NCI-H187 (cell line): ENCODE measurements at places on chromosomes 1 and 21.

DNA sequence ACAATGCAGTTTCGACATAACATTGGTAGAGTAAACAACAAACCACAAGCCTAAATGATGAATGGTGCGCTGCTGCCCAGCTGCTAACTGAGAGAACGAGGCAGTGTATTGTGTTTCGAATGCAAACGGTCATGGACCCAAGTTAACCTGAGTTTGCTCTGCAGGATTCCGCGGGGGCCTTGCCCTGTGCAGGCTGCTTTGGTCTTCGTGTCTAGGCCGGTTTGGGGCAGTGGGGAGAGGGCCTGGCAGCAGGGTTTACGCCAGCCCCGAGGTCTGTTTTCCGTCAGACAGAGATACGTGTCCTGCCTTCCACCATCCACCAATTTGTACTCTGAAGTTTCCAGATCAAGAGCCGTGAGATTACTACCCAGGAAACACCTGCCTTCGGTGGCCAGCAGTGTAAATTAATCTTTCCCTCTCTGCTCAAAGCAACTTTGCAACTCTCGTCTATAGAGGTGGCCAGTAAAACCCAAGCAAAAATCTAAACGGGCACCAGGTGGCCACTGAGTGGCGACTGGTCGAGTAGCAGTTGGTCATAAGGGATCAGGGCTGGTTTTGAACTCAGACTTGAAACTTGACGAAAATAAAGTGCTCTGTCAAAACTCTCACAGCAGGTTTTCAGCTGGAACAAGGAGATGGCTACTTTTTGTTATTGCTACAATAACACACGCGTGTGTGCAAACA, 6.3 kb upstream of the PRDM15 start:
- DNase-seq, result no peak

DNA sequence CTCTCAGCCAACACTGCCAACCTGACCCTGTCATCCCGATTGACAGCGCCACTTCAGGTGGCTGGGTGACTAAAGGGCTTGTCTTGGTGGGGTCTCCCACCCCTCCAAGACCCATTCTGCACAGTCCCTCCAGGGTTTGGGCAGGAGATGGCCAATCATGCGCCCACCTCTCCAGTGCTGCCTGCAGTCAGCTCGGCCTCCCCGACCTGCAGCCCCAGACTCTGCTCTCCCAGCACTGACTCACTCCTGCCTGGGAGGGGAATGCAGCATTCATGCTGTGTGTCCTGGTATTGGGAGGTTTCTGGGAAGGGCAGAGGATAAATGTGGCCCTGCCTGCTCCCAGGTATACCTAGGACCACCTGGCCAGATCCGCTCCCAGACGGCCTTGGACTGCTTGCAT, 9.7 kb downstream of the TMEM81 start:
- DNase-seq, result no peak

GRCh38 chr1:171422511-171422910, 62.8 kb upstream of the PRRC2C start:
- no peak for DNase-seq

DNA sequence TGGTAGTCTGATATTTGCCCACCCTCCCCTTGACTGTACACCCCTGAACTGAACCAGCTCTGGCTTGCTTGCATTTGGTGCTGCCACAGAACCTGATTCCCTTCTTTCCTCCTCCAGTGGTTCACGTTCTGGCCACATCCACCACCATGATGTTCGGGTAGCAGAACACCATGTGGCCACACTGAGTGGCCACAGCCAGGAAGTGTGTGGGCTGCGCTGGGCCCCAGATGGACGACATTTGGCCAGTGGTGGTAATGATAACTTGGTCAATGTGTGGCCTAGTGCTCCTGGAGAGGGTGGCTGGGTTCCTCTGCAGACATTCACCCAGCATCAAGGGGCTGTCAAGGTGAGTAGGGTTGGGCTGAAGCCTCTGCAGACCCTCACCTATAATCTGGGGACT, 1.8 kb downstream of the CDC20 start:
- no peak for DNase-seq

DNA sequence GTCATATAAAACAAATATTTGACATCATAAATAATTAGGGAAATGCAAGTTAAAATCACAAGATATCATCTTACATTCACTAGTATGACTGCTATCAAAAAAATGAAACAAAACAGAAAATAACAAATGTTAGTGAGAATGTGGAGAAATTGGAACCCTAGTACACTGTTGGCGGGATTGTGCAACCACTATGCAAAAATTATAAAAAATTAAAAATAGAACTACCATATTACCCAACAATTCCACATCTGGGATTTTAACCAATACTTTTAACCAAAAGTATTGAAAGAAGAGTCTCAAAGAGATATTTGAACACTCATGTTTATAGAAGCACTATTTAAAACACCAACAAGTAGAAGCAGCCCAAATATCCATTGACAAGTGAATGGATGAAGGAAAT, 797.2 kb upstream of the ADAMTS5 start:
- DNase-seq, result no peak
